ENCODE measurements at places on chromosomes 3 and 15.

DNA sequence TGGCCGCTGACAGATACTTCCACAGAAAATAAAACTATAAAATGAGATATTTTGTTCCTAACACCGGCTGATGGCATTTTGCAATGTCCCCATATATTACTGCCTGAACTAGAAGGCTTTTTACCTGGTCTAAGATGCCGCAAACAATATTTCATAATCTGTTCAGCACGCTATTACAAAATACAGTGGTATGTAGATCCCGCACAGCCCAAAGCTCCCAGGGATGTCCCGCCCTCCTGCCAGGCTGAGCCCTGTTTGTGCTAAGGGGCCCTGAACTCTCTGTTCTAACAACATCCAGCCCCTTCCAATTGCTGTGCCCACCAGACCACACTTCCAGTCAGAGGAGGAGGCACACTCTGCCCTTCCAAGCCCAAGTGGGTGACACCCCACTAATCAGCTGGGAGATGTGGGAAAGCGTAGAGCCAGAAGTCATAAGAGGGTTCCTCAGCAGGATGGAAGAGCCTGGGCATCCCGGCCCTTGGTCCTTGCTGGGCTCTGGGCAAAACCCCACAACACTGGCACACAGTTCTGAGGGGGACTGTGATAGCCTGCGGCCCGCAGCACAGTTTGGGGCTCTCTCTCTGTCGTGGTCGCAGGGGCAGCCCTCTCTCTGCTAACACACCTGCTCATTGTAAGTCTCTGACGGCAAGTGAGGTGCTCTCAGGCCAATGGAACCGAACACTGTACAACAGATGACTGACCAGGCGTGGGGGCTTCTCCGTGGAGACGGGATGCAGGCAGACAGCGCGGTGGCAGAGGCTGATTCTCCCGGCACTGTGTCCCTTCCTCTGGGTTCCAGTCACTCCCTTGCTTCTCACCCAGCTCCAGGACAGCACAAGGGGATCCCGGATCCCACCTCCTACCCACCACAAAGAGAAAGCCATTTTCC lies 55.2 kb downstream of the PCSK6 start:
- no peak for DNase-seq

- DNase-seq = no peak
These were observed 148.4 kb upstream of the ATP11B start for GRCh38 chr3:182644790-182645433.

- DNase-seq = no peak
These were observed 52.8 kb upstream of the GRM7 start for GRCh38 chr3:6807967-6808588.

GRCh38 chr15:47822048-47822447 lies 104.7 kb downstream of the SEMA6D start:
- DNase-seq = no peak

DNA sequence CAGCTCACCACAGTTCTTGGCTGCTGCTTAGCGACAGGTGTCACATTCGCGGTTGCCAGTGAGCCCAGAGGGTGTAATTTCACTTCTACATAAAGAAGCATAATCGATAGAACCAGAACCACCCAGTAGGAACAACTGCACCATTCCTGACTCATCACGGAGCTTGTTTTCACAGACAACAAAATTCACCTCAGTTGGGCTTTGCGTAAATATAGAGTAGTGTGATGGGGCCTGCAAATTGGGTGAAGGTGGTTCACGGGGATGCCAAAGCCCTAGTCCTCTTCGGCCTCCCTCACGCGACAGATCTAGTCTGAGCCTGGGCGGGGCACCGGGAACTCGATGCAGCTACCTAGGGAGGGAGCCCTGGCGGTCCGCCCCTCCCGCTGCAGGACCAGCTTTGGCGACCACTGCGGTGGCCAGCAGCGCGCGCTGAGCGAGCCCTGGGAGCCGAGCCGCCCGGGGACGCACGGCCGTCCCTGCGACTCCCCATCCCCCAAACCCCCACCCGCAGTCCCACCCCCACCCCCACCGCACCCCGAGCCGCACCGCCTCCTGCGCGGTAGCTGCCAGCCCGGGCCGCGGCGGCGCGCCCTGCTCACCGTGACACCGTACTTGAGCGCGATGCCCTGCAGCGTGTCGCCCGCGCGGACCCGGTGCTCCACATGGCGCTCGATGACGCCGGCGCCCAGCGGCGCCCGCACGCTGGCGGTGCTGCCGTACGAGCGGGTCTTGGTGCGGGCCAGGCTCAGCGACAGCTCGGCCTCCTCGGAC lies 519 bp downstream of the LYSMD2 start:
- peak; percentile 54 for DNase-seq

DNA sequence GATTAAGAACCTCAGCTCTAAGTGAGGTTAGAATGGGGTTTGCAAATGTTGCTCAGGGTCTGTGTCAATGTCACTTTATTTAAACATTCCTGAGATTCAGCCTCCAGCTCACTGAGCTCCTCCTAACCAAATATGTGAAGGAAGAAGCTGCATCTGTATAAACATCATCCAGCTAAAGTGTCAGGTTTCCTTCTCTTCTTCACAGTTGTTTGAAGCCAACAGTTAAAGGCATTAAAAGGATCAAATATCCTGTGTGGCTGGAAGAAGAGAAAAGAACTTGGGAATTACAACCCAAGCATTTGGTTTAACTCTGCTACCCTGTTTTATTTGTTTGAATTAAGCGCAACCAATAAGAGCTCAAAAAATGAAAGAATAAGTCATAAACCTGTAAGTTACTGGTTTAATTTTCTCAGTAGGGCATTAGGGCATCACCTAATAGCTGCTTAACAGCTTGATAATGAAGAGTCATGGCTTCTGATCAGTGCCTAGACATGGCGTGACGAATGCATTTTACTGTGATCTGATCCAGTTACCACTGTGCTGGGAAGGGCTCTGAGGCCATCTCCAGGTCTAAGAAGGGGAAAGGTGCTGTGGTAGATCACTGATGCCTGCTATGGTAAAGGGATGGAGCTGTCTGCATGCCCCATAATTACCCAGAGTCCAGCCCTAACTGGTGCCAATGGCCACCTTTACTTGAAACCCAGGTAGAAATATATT lies 165.7 kb upstream of the TSC22D2 start:
- DNase-seq = no peak

DNA sequence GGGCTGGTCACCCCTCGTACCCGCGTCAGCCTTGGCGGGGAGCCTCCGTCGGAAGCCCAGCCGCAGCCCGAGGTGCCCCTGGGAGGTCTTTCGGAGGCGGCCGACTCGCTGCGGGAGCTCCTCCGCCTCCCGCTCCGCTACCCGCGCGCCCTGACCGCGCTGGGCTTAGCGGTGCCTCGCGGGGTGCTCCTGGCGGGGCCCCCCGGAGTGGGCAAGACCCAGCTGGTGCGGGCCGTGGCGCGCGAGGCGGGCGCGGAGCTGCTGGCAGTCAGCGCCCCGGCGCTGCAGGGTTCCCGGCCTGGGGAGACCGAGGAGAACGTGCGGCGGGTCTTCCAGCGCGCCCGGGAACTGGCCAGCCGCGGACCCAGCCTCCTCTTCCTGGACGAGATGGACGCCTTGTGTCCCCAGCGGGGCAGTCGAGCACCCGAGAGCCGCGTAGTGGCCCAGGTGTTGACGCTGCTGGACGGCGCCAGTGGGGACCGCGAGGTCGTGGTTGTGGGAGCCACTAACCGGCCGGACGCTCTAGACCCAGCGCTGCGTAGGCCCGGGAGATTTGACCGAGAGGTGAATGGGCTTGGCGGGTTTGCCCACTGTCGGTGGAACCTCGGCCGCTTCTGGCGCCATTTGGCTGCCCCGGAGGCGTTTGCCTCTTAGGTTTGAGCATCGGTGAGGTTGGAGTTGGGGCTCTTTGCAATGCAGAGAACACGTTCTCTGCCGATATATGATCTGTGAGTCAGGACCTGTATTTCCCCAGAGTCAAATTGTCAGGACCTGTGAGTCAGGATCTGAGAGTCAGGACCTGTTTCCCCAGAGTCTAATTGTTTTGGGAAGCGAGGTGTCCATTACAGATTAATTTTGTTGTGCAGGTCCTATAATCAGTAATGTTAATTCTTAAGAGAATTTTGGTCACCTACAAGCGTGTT lies 24.9 kb upstream of the GATM start:
- DNase-seq = no peak

DNA sequence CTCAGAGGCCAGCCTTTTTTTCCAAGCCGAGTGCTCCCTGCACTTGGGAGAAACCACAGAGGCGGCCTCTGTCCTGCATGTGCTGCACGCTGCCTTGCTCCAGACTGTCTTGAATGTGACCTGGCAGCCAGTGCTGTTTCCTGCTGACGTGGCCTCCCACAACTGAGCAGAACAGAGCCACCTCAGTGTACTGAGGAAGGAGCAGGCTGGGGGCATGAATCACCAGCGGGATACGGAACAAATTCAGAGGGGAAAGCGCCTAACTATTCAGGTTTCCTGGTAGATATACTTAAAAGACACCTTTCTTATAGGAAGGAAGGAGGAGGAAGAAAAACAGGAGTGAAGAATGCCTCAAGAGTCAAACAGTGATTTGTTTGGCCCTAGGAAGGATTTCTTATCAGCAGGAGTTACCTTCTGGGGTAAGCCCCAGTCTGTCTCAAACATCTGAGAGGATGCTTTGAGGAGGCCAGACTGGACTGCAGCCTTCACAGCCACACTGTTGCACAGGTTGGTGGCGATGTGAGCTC lies 114.0 kb downstream of the FNDC3B start:
- peak; percentile 20 for DNase-seq

DNA sequence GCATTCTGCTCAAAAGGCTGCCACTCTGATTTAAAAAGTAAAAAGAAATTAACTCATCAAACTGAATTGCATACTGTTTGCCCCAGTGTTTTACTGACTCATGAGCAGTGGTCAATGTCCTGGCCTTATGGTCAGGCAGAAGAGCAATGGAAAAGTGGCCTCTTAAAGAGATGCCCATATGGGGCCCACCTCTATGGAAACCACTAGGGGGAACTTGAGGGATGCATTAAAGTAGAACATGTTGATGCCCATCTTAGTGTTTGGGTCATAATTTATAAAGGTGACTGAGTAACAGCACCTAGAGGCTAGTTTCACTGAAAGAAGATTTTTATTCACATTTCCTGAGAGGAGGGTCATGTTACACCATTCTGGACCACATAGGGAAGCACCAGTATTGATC lies 66.5 kb upstream of the RNU6-1 start:
- no peak for DNase-seq

DNA sequence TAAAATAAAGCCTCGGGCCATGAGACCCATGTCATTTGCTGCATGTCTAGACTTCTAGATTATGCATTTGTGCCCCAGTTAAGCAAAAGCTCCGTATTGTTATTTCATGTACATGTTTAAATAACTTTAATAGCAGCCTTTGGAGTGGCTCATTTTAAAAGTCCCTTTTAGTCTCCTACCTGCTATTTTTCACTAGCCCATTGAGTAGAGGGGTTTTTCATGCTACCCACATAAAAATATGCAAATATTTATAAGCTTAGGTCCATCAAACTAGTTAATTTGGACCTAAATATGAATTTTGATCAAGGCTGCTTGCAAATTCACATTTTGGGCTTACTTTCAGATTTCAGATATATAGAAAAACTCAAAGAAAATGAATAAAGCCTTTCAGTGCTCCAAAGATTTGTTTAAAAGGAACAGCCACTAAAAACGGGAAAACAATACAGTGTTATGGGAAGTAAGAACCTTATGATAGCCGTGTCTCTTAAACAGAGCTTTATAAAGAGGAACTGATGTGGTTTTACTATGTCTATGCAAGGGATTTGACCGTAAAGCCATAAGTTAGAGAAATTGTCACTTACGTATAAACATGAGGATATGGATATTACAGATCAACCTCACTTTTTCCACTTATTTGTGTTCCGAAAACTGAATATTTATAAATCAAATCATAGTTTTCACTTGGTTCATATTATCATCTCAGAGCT lies 30.0 kb downstream of the FILIP1L start:
- no peak for DNase-seq

- no peak for DNase-seq
These were observed 14.9 kb downstream of the HDGFL3 start for GRCh38 chr15:83192742-83193141.

DNA sequence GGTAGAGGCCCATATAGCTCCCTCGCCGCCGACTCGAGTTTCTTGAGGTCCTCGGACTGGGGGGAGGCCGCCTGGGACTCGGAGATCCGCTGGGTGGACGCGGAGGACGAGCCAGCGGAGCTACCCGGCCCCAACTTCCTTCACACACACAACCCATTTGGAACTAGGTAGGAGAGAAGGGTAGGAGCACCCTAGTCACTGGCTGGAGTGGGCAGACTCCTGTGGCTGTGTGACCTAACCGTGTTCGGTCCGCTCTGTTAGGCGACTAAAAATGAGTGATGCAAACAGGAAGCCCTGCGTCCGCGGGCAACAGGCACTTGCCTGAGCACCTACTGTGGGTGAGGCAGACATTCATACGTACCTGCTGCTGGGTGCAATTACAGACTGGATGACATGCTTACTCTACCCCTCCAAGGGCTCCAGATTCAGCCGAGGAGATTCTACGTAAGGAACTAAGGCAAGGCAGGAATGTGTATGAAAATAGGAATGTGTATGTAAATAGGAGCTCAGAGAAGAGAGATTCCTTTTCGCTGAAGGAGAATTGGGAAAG lies 4.6 kb upstream of the SIN3A start:
- peak; percentile 35 for DNase-seq

DNA sequence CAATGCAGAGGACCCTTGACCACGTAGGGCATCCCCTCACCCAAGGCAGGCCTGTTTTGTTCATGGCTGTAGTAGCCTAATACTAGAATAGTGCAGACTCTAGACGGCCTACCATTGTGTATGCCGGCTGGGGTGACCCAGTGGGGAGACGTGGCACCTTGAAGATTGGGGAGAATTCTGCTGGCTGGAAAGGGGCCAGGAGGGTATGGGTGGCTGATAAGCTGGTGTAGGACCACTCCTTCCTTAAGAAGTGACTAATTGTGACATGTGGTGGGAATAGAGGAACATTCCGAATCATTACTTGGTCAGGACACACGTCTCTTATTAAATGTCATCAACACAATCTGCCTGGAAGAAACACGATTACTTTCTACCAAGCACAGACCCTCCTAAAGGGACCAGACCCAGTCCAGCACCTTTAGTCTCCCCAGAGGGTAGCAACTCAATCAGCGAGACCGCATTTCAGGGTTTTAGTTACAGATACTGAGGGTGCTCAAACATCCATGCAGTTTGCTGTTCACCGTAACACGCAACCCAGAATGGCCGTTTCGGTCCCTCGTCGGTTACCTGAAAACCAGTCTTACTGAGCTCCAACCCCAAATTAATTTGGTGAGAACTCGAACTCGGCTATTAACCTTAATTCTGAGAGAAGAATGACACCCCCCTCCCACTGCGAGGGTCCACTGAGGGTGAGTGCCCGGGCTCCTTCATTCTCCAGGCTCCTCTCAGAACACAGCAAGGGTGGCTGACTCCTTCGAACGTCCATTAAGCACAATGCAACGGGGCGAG lies 1.6 kb upstream of the KLF13 start:
- DNase-seq = no peak

Measured in activated CD4-positive, alpha-beta T cell treated with anti-CD3 and anti-CD28 coated beads, Interleukin-2, amount 50 U/mL, for 24 hours (primary cell).